GM18507 (cell line): ENCODE measurements at places on chromosomes 4 and X.

DNA sequence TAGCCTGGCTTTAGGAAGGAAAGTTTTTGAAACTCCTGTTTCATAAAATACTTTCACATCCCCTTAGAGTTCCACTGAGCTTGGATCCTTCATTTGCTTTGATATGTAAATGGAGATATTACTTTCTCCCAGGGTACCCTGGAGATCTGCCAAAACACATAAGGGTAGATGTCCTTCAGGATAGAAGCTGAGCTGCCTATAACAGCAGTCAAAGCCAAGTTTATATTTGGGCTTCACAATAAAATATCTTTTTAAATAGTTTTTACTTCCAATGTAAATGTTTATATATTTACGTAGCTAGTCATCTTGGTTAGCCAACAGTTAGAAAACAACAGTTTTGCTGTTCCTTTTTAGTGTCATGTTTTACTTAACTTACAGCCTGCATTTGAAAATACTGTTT is 742.3 kb upstream of the POU3F4 start:
- DNase-seq = no peak

GRCh38 chr4:36502350-36502749 is 220.9 kb downstream of the DTHD1 start:
- no peak for DNase-seq

GRCh38 chrX:69493766-69494165 is 10.4 kb upstream of the NALF2 start:
- no peak for DNase-seq

DNA sequence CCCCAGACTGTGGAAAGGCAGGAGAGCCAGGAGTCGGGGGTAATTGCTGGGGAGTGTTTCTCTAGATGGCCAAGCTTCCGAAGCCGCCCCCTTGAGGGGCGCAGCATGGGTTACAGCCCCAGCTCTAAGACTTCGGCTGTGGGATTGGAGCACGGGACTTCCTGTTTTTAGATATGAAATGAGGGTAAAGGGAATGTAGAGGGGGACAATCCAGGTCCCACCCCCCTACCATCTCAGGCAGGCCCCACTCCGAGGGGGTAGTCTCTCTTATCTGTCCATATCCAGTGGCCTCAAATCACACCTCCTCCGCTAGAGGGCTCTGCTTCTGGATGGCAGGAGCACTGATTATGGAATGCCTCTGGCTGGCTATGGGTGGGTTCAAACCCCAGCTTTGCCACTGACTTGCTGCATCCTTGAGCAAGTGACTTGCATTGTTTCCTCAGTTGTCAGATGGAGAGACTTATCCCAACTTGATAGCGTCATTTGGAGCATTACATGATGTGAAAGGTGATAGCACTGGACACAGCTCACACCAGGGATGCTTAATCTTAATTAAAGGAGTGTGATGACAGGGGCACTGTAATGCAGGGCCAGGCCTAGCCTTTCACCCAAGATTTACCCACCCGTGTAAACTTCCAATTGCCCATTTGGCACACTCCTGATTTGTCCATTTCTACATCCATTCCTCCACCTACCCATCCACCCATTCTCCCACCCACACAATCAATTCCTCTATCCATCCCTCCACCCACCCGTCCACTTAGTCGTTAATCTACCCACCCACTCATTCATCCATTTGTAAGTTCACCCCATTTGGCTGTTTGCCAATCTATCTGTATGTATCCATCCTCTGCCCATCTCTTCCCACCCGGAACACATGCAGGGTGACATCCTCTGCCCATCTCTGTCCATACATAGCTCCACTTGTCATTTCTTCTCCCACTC is 848 bp upstream of the KCND1 start:
- DNase-seq = no peak
